ENCODE measurements at places on chromosomes 1 and 21.

DNA sequence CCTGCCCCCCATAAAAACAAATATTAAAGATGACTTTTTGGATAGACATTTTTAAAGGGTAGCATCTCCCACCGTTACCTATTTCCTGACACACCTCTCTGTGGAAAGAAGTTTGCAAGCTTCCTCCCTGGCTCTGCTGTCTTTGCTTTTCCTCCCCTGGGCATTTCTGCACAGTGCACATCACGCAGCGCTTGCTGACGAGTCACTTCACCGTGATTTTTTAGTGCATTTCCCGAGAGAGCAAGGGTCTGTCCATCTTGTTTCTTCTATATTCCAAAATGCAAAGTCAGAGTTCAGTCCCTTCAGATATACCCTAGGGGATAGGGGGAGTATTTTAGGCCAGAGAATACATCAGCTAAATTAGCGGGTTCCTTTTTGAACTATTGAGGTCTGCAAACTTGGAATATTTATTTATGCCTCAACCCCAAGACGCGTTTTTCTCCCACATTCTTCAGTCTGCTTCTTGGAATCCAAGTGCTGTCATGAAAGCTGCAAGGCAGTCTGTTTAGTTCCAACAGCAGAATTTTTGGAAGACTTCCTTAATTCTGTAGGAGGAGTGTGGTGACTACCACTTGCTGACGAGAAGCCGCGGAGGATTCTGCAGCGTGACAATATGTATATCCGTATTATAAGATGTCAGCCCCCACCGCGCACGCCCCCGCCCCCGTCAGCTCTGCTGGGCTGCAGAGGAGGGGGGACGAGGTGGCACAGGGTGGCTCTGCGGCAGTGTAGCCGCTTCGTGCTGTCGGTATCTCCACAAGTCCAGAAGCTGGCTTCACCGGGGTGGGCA lies 22.4 kb downstream of the SMYD2 start:
- no peak for DNase-seq

- no peak for DNase-seq
Measured at GRCh38 chr1:11463177-11463576, 15.8 kb upstream of the DISP3 start.

DNA sequence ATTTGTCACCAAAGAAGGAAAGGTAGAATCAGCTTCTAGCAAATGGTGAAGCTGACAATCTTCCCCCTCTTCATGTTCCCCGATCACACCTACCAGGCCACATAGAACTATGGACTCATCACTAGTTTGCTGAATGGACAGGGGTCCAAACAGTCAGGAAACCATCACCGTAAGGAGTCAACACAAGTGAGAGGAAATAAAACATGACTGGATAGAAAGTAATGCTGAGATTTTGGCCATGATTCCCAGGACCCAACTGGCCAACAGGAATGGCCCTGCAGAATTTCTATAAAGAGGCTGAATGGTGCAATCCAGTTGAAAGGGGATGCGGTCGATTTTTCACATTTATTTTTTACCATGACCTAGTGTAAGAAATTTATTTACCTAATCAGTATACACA lies 10.7 kb downstream of the DDAH1 start:
- no peak for DNase-seq

- DNase-seq: peak; percentile 85
Measured at GRCh38 chr1:54310439-54311328, 95.5 kb downstream of the SSBP3 start.

DNA sequence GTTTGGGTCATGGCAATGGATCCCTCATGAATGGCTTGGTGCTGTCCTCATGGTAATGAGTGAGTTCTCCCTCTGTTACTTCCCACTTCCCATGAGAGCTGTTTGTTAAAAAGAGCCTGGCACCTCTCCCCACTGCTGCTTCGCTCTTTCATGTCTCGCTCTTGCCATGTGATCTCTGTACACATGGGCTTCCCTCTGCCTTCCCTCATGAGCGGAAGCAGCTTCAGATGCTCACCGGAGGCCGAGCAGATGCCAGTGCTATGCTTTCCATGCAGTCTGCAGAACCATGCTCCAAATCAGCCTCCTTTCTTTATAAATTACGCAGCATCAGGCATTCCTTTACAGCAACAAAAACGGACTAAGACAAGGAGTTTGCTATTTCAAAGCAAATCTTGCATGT lies 14.9 kb upstream of the GNPAT start:
- no peak for DNase-seq

Data from WERI-Rb-1 (cell line).